ENCODE measurements at places on chromosomes 3 and 15. TPM values are rescaled to one million over a fixed set of nuclear protein-coding genes. Genes with fewer than 3 reads are reported as not detected.

TRH gene
- not detected for polyA plus RNA-seq

PIAS1 gene
- polyA plus RNA-seq: 37.4 TPM

DNA sequence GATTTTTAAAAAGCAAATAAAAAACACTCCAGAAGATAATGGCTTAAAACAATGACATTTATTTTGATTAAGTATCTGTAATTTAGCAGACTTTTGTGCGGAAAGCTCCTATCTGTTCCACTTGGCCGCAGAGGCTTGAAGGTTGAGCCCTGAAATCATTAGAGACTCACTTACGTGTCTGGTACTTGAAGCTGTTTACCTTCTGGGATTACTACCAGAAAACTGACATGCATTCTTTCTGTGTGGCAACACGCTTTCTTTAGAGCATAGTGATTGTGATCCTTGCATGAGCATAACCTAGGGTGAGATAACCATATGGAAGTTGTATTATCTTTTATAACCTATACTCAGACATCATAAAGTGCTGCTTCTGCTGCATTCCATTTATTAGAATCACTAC, 298.5 kb downstream of the SI start:
- DNase-seq: no peak

DNA sequence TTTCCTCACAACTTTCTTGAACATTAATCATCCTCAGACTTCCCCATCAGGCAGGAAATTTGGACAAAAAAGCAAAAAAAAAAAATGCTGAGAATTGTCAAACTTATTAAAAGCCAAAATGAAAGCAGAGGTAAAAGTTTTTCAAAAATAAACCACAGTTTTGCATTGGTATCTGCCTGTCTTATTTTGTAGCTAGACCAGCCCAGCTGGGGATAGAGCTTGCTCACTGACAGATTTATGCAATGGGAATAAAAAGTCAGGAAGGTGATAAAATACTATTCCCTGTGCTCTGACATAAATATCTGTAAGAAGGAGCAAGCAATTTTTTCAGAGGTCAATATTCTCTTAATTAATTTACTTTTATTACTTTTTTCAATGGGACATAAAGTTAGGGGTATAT, 1006.7 kb upstream of the ALCAM start:
- DNase-seq: no peak

DNA sequence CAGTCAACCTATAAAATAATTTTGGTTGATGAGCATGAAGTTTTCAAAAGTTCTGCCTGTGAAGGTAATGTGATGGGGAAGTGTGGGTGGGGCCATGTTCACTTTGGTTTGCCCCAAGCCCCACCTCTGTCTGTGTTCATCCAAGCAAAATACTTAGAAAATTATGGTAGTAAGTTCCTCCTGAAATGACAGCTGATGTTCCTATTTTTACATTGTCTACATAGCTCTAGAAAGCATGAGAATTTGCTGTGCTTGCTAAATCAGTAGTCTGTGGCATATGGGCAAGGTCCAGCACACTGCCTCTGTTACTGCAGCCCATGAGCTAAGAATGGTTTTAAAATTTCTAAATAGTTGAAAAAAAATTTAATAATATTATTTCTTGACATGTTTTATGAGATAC, 21.9 kb upstream of the CP start:
- no peak for DNase-seq

GRCh38 chr3:127149621-127150310, 43.2 kb upstream of the PRR23E start:
- DNase-seq: no peak

DNA sequence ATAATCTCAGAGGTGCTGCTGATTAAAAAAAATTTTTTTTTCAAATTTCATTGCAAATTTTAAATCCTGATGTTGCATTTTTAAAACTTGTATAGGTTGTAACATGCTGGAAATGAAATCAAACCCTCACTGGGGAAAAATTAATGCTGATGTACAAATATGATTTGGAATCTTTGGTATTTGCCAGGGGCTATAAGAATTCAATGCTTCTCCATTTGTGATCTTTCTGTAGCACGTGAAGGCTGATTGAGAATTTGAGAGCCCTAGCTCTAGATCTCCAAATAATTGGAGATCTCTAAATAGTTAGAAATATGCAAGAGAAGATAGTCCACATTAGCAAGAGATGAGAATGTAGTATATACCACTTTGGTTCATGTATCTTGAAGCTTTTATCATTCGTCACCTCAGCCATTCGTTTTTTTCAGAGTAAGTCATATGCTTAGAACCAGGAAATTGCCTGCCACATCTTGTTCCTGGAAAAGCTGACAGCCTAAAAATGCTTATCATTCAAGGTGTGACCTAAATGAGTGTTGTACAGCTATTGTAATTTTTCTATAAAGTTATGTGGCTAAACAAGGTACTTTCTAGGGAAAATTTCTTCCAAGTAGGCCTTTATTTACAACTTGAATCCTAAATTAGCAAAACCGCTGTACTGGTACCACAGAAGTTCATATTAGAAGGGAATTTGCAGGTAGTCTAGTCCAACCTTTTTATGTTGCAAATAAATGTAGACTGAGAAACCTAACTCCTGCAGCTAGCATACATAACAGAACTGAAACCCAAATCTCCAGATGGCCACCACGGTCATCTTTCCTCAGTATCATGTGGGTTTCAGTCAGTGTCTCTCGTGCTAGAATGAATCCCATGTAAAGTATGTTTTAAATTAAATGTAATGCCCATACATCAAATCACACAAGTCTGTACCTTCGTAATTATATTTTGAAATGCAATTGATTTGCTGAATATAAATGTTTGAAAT, 48.5 kb downstream of the FNDC3B start:
- no peak for DNase-seq

DNA sequence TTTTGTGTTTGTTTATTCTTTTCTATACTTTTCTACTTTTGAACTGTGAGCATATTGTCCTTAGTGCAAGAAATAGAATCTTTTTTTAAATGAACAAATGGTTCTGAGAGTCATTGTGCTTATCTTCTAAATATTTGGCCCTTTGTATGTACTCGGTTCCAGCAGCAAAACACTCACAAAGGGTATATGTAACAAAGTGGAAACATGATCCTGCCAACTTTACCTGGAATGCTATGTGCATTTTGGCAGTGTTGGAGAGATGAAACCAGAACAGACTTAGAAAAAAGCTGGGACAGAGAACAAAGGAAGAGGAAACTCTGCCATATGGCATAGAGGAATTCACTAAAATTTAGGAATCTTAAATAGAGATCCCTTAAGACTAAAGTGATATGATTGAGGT, 150.1 kb downstream of the FGF12 start:
- DNase-seq: no peak

GRCh38 chr3:23240171-23240785, 37.2 kb downstream of the UBE2E2 start:
- DNase-seq: no peak

GRCh38 chr3:52052831-52053306, 3.5 kb downstream of the DUSP7 start:
- peak; percentile 31 for DNase-seq
